Putamen (tissue), 1 donor: ENCODE measurements at places on chromosomes 16 and 17.

- DNase-seq: peak; percentile 54
These were observed 1.6 kb upstream of the LDAF1 start for GRCh38 chr16:21156767-21157467.

DNA sequence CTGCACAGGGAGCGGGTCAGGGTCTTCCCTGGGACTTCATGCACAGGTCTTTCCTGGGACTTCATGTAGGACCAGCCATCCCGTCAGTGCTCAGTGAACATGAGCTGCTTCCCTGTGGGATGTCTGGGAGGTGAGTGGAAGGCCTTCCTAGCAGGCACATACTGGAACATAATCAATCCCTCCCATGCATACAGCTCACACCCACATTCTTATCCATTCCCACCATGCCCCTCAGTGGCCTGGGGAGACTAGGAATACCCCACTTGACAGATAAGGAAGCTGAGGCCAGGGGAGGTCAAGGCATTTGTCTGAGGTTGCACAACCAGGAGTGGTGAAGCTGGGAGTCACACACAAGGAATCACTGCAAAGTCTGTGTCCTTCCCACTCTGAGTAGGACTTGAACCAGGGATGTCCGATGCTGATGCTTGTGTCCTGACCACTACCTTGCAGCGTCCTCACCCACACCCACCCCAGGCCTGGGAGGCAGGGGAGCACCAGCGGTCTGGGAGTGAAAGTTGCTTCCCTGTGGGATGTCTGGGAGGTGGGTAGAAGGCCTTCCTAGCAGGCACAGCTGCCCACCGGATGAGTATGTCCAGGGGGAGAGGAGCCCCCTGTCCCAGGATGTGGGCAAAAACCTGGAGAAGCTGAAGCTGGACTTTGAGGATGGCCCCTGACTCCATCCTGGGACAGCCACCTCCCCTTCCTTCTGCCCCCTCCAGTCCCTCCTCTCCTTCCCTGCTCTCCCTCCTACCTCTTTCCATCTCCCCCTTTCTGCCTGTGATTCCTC lies 1.0 kb upstream of the NLRC5 start:
- DNase-seq: no peak

- DNase-seq: no peak
These were observed 68.5 kb upstream of the MED9 start for GRCh38 chr17:17408236-17408794.

- no peak for DNase-seq
These were observed 159.4 kb downstream of the ZNF423 start for GRCh38 chr16:49696414-49697101.

DNA sequence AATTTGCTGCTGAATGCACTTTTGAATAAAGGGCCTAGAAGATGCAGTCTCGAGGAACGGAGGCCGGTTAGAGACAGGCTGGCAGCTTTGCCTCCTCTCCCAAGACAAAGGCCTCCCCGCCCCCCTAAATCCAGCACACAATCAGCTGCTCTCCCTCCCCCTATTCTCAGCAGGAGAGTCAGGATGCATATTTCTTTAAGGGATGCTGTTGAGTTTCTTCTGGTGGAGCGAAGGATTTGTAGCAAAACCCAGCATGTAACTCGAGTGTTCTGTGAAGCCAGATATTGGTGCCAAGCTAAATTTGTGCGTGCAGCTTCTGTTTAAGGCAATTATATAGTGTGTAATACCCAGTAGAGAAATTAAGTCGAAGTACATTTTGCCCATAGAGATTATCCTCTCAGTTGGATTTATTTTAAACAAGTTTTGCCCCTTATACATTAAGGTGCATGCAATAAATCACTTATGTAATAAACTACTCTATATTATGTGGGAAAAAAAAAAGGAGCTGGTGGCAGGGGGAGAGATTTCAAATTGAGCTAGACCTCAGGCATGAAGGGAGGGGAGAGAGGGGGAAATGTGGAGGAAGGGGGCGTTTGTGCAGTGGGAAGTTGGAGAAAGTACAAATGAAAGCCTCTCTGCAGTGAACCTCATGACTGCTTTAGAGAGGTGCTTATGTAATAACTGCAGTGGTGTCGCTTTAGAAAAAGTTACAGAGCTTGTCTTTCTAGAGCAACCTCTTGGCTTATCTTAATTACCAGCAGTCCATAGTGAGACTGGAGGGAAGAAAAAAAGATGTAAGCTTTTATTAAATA lies 599.2 kb downstream of the MAF start:
- peak; percentile 62 for DNase-seq

- no peak for DNase-seq
These were observed 21.9 kb downstream of the ADORA2B start for GRCh38 chr17:15966879-15967248.

DNA sequence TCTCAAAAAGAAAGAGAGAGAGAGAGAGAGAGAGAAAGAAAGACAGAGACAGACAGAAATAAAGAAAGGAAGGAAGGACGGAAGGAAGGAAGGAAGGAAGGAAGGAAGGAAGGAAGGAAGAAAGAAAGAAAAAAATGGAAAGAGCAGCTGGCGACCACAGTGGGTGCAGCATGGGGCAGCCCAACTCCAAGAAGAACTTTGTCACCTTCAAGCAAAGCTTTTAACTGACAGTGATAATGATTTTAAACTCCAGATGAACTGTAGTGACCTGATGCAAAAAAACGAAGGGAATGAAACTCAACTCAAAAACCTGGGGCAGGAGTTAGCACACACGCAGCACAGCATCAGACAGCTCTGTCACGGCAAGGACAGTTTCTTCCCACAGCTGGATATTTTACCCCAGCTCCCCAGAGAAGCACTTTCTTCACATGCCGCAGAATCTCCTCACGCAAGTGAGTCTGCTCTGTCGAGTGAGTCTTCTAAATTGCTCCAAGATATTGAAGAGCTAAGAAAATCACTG lies 5.0 kb upstream of the ARHGAP17 start:
- DNase-seq: no peak

GRCh38 chr17:17538417-17539391 lies 42.5 kb upstream of the RASD1 start:
- peak; percentile 32 for DNase-seq

DNA sequence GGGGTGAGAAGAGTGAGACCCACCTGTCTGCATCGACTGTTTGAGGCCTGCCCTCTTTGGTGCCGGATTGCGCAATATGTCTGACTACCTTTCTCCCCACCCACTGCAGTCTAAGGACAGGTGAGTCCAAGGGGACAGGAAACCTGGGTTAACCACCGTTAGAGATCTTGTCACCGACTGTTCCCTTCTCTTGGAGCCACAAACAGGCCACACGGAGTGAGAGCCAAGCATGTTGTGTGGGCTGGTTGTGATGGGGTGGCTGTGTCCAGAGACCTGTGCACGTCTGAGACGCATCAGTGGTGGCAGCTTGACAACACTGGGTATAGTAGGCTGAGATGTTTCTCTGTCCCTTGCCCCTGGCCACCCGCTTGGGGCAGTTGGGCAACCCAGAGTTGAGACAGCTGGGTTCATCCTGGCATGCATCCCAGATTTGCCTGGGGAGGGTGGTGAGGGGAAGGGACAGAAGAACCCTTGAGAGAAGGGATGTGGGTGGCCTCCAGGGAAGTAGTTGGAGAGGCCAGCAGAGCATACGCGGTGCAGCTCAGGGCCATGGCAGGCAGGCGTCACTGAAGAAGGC lies 21.4 kb downstream of the MPRIP start:
- peak; percentile 94 for DNase-seq

DNA sequence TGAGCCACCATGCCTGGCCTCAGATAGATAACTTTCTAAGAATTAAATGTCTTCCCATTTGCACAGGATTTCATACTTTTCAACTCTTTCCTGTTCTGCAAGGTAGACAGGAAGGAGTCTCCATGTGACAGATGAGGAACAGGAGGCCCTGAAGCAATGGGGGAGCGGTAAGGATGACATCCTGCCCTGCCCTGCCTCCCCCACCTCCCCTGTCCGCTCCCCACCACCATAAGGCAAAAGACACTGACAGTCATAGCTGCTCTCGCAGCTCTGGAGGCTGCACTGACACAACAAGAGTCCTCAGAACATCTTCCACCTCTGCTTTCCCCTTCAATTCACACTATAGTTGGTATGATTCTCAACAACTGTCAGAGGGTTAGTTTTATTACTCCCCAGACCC lies 9.7 kb downstream of the CENPV start:
- no peak for DNase-seq

- no peak for DNase-seq
These were observed 60.3 kb upstream of the CORO6 start for GRCh38 chr17:29682987-29683386.

GRCh38 chr17:42678951-42679491 lies 2.2 kb upstream of the PLEKHH3 start:
- DNase-seq: no peak

- DNase-seq: no peak
These were observed 20.5 kb downstream of the DEXI start for GRCh38 chr16:10921536-10922327.

DNA sequence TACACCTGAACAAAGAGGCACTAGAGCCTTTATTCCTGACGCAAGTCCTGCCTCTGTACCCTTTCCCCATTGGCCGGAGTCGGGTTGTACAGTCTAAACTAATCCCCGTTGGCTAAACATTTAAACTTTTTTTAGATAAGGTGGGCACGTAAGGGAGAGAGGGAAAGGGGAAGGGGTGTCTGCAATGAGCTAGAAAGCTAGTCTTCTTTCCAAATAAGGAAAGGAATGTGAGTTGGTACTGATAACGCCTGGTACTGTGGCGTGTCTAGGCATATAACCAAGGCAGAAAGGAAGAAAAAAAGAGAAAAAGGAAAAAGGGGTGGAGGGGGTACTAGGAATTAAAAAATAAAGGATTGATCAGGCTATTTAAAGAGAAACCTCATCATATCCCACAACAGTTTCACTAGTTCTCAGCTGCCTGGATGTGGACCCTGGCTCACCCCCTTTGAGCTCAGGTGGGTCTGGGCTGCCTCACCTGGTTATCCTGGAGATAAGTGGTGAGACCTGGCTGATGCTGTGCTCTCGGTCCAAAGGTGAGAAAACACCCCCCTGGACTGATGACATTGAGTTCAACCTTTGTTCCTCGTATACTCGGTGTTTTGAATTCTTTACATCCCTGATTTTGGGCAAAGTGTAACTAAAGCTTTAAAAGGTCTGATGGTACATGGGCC lies 90.9 kb upstream of the EEF2KMT start:
- DNase-seq: no peak

DNA sequence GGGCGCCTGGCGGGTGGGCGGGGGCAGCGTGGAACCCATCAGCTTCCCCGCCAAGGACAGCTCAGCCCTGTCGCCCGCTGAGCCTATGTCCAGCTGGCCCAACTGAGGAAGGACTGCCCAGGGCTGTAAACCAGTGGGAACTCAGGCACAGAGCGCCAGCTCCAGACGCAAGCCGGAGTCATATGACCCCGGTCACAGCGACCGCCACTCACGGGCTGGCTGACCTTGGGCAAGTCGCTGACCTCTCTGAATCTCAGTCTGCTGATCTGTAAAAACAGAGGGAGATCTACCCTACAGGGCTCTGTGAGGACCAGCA lies 170.0 kb downstream of the C16orf78 start:
- DNase-seq: no peak

DNA sequence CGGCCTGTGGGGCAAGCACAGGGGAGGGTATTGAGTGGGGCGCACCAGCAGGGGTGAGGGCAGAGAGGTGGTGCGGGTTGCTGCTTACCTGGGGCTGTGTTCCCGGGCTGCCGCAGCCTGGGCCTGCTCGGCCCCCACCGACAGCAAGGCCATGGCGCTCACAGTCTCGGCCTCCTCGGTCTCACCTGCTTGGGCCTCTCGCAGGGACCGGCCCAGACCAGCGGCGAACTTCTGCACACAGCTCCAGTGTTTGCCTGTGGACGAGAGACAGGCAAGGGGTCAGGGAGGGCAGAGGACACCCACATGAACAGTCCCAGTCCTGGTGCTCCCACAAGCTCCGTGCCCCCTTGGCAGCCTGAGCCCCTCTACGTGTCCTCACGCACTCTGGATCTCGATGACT lies 7.9 kb downstream of the G6PC3 start:
- no peak for DNase-seq

GRCh38 chr17:9512323-9513168 lies 63.1 kb downstream of the STX8 start:
- DNase-seq: no peak

DNA sequence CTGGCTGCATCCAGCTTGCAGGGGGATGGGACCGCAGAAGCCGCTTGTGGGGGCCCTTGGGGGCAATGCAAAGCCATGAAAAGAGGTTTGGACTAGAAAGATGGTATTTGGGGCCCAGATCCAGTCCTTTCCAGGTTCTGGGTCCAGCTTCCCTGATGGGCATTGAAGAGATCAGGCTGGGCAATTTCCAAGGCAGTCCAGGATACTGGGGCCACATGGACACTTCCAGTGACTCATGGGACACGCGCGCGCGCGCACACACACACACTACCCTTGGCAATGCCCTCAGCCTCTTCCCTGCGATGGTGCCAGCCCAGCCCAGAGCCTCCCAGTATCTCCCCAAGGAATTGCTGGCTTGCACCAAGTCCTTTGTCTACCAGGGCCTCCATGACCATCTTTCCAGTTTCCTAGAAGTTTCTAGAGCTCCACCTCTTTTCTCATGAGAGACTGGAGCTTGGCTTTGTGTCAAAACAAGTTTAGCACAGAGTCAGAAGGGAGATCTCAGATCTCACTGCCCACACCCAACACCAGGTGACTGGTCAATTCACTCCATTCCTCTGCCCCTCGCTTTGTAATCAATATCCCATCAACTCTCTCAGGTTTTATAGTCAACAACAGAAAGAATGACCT lies 44.3 kb downstream of the WNT3 start:
- DNase-seq: no peak

DNA sequence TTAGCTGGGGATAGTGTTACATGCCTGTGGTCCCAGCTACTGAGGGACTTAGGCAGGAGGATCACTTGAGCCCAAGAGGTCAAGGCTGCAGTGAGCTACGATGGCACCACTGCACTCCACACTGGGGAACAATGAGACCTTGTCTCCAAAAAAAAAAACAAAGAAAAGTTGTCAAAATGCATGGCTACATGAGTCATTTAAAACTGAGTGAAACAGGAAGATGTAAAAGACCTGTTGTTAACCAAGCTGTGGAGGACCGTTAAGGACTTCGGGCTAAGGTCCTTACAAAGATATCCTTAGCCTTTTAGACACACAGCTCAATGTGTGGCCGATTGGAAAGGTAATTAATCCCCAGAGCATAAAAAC lies 25.1 kb downstream of the ZP2 start:
- DNase-seq: no peak

DNA sequence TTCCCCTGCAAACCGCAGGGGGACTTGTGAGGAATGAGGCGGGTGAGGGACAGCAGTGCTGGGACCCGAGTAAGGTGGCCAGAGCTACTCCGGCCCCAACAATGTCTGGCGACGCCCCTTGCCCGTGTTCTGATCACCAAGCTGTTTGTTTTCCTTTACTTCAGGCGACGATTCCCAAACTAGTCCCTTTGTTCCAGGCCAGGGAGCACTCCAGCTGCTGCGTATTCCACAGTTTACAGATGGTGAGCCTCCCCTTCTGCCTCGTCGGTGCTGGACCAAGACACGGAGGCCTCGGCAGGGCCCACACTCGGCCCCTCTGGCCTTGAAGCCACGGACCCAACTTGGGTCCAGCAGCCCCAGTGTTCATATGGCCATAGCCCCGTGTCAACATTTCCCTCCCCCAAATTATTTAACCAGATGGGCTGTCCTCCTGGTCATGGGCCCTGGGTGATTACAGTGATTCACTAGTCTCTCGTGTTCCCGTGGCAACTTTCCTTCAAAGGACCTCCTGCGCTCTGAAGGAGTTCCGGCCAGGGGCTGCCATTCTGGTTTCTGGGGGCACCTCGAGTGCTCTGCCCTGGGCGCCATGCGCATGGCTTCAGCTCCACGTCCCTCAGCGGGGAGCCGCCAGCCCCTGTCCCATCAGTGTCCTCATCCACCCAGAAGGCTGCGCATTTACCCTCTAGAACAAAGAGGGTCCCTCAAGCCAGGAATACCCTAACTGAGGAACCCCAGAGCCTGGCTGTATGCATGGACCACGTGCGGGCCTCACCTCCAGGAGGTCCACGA lies 24.8 kb upstream of the MTSS2 start:
- DNase-seq: no peak

- no peak for DNase-seq
These were observed 6.8 kb downstream of the SCARF1 start for GRCh38 chr17:1638624-1639300.
